GM18507 (cell line): ENCODE measurements at places on chromosomes 12 and 14.

DNA sequence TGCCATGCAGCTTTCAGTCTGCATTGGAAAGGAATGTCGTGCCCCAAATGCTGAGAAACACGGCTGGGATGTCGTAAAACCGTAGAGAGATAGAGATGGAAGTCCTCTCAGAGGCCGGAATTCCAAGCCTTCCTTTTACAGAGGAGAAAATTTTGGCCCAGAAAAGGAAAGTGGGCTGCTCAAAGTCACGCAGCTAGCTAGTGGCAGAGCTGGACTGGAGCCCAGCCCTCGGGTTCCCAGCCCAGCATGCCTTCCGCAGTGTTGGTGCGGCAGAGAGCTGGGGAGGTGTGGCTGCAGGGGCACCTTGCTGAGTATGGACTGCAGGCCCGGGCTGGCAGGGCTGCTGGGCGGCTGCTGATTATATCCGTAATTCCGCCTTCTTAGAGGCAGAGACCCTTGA lies 50.3 kb downstream of the KCNA1 start:
- no peak for DNase-seq

GRCh38 chr14:33940561-33941011 lies 10.3 kb downstream of the EGLN3 start:
- DNase-seq = no peak

- no peak for DNase-seq
Observed at GRCh38 chr14:101554991-101555668, 6.2 kb upstream of the DIO3 start.

- no peak for DNase-seq
Observed at GRCh38 chr12:64825143-64826021, 935 bp downstream of the TBC1D30 start.

DNA sequence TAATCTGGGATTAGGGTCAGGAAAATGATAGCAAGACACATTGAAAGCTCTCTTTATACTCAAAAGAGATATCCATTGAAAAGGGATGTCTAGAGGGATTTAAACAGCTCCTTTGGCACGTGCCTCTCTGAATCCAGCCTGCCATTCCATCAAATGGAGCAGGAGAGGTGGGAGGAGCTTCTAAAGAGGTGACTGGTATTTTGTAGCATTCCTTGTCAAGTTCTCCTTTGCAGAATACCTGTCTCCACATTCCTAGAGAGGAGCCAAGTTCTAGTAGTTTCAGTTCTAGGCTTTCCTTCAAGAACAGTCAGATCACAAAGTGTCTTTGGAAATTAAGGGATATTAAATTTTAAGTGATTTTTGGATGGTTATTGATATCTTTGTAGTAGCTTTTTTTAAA lies 25.4 kb upstream of the PLEKHD1 start:
- no peak for DNase-seq

GRCh38 chr12:122790393-122791075 lies 16.2 kb downstream of the CCDC62 start:
- DNase-seq = no peak

GRCh38 chr12:112153181-112153892 lies 28.0 kb downstream of the TRAFD1 start:
- DNase-seq = no peak

DNA sequence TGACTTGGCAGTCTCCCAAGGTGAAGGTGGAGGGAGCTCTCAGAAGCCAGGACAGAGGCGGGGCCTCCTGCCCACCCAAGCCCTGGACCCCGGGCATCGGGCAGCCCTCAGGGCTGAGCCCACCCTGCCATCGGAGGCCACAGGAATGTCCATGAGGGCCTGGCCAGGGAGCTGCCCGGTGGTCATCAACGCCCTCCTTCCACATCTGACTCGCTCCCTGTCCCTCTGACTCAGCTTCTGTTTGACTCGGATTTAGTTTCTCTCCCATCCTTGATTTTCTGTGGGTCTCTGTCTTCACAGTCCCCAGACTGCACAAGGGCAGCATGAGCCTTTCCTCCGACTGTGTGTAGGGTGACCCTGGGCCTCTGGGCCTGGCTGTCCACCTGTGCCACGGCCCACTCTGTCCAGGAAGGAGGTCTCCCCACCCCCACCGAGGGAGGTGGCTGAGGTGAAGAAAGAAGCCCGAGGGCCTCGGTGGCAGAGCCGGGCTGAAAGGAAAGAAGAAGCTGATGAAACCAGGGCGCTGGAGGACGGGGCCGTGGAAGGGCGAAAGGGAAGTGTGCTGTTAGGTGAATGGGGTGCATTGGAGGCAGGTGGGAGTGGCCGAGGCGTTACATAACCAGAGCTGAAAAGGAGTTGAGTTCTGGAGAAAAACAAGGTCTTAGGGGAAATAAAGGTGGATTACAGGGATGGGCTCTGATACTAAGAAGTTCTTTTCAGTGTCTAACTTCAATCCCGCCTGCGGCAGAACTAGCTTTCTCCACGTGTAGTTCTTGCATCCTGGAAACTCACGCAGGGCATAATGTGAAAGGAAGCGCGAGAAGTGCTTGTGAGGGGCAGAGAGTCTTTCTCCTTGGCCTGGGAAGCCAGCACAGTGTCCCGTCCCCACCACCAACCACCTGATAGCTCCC lies 16.7 kb upstream of the TMEM106C start:
- DNase-seq = no peak

GRCh38 chr12:58504143-58504938 lies 416.0 kb downstream of the LRIG3 start:
- no peak for DNase-seq

DNA sequence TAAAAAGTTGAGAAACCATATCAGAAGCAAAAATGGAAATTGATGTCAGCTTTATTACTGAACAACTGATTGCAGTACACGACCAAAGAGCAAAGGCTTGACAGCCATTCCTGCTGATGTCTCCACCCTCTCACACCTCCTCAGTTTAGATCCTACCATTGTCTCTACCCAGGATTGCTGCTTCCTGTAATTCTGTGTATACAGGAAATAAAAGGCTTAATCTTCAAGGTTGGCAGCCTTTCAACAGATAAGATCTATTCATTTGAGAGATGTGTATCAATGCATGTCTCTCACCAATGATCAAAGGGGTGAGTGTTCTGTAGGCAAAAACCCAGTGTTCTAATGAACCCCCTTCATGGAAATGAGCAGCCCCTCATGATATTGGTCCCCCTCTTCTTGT lies 27.0 kb downstream of the SLCO1C1 start:
- DNase-seq = no peak

- DNase-seq = no peak
Observed at GRCh38 chr14:105888151-105888550, 361.8 kb downstream of the TMEM121 start.

DNA sequence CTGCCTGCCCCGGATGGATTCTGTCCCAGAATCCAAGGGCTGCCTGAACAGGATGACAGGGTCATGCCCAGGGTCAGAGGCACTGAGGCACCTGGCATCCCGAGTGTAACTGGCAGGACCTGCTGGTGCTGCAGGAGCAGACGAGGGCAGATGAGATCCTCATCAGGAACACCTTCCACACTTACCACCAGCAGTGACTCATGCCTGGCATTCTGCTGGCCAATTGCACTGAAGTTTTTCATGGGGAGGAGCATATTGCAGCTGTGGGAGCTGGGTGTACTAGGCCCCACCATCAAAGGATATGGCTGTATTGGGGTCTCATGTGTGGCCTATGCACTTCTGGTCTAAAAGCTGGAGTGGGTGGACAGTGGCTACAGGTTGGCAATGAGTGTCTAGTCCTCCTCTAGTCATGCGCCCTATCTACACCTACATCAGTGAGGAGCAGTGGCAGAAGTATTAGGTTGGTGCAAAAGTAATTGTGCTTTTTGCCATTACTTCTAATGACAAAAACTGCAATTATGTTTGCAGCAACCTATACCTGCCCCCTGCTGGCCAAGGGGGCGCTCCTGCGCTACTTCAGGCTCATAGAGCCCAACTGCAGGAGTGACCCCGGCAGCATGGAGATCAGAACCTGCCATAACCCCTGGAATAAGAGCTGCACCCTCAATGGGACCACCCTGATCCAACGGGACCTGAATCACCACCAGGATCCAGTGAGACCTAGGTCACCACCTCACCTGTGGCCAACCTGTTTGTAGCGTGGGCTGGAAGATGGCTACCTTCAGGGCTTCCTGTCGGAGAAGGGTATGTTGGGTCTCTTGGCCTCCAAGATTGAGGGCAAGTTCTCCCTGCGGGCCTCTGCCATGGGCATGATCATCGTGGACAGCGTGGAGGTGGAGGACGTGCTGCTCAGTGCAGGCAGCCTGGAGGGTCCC lies 8.0 kb upstream of the C12orf42 start:
- no peak for DNase-seq

DNA sequence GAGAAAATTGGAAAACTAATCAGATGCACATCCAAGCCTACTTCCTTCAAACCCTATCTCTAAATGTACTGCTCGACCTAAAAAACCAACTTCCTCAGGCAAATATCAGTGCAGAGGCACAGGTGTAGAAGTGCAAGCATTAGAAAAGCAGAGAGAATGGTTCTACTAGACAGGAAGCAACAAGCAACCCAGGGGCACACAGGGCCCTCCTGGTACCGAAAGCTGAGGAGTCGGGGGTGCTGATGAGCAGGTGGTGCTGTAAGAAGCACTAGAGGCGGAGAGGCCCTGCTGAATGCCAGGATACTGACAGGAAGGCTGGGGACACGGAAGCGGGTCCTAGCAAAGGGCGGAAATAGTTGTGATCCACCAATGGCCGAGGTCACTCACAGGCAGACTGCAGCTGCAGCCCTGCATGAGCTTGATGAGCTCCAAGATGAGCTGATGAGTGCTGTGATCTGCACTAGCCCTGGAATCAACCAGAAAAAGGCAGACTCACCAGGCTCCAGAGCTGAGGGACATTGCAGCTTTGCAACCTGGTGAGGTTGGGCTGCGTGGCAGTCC lies 85.9 kb downstream of the TTC7B start:
- DNase-seq = no peak
